T-helper 2 cell (primary cell): ENCODE measurements at places on chromosomes 4 and X.

- DNase-seq = no peak
These were observed 110.7 kb downstream of the WDFY3 start for GRCh38 chr4:84855774-84856173.

DNA sequence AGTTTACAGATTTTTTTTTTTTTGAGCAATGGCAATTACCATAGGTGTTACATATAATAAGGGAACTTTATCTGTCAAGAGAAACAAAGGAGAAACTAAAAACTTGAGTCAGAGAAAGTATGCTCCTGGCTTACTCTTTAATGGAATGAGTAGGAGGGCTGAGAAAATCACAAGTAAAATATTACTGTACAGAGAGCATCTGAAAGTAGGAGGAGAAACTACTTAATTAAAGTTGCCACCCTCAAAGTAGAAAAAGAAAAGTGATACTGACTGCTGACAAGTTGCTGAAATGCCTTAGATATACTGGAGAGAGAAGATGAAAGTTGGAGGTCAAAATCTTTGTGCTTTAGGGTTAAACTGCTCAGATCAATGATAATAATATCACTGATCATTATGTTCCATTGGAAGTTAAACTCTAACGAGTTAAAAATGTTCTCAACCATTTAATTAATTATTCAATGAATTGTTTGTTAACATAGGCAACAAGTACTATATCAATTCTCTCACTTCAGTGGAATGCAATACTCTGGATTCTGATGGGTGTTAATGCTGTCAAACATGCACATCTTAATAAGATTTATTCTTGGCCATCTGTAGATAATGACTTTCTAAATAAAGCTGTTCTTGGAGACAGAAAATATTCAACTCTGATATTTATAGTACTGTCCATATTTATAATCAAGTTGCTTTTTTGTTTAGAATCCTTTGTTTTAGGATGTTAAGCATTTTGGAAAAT lies 61.2 kb upstream of the CAMK2D start:
- DNase-seq = peak; percentile 32

GRCh38 chr4:165433529-165433928 lies 54.7 kb downstream of the CPE start:
- DNase-seq = no peak

- DNase-seq = no peak
These were observed 11.7 kb downstream of the CTAG1B start for GRCh38 chrX:154607370-154607769.
